ENCODE measurements at places on chromosomes 4 and X. TPM values are rescaled to one million over a fixed set of nuclear protein-coding genes. Genes with fewer than 3 reads are reported as not detected.

The RWDD4 gene
- total RNA-seq: 20.2 TPM

The TSR2 gene
- total RNA-seq: 56.3 TPM

The S100P gene
- total RNA-seq: 59.5 TPM

The SPANXN3 gene
- not detected for total RNA-seq

The SSX2 gene
- total RNA-seq: not detected

The RAB33A gene
- total RNA-seq: 0.21 TPM

The CSN3 gene
- total RNA-seq: not detected

The ABLIM2 gene
- total RNA-seq: 0.58 TPM

The NUDT11 gene
- 3.3 TPM for total RNA-seq

The CXXC4 gene
- total RNA-seq: 0.02 TPM

The VEGFD gene
- total RNA-seq: 0.23 TPM

The SPARCL1 gene
- not detected for total RNA-seq

The FGF5 gene
- total RNA-seq: 0.34 TPM

The GLOD5 gene
- total RNA-seq: not detected

The TMEM31 gene
- not detected for total RNA-seq

The AR gene
- total RNA-seq: 3.8 TPM

The DGKQ gene
- total RNA-seq: 7.4 TPM

The CHM gene
- 9.6 TPM for total RNA-seq

The SOX3 gene
- not detected for total RNA-seq

The STAG2 gene
- total RNA-seq: 39.2 TPM
